Stimulated activated CD4-positive, alpha-beta T cell treated with anti-CD3 and anti-CD28 coated beads, Interleukin-1b, Interleukin-23, amount 100 ng/mL, for 1 hour (primary cell): ENCODE measurements at places on chromosomes 2 and 18.

DNA sequence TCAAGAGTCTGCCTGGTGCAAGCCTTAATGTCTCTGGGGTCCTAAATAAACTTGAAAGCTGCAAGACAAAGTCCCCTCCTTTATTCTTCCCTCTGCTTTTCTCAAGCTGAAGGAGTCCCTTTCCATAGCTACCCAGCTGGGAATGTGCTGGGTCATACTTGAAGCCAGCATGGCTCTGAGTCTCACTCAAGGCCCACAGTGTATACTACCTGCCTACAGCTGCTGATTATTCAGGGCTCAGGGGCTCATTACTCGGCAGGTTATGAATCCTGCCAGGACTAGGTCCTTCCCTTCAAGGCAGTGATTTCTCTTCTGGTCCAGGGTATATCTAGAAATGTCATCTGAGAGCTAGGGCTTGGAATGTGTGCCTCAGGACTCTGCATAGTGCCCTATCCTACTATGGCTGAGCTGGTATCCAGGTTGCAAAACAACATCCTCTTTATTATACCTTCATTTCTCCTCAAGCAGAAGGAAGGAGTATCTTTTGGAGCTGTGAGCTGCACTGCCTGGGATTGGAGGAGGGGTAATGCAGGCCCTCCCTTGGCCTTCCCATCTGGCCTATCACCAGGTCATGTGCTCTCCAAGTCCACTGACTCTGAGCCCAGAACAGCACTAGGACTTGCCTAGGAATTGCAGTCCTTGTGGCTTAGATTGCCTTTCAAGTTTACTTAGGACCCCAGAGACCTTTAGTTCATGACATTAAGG, 22.3 kb downstream of the IL1RN start:
- DNase-seq: no peak

DNA sequence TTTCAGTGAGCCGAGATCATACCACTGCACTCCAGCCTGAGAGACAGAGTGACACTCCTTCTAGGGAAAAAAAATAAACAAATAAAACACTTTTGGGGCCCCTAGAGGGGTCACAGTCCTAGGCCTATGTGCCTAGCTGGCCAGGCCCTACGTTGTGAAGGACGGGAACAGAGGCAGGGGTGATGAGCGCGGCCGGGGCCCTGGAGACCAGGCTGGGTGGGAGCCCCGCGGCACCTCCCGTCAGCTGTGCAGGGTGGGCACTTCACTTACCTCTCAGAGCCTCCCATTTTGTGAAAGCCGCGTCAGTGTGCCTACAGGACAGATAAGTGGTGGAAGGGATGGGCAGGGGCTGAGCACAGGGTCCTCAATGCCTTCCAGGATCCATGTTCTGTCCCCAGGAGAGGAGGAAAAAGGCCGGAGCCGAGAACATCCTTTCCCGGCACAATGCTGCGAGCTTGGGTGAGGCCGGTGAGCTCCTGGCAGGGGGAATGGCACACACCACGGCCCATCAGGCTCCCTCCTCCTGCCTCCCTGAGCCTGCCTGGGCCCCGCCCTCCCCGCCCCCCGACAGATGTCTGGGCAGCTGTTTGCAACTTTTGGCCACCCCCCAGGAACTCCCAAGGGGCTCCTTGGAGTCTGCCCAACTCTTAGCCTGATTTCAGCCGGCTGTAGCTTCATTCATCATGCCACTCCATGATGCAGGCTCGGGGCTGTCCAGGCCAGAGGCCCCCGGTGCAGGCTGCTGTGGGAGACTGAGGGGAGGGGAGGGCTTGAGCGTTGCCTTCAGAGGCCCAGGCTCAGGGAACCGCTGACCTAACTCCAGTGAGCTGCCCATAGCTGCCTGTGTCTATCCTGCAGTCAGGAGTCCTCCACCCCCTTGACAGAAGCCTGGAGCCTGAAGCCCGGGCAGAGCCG, 196.5 kb downstream of the TFCP2L1 start:
- no peak for DNase-seq

GRCh38 chr2:204109681-204110080, 173.1 kb downstream of the ICOS start:
- no peak for DNase-seq

- DNase-seq: no peak
Measured at GRCh38 chr2:24075259-24075658, 867 bp downstream of the SF3B6 start.

DNA sequence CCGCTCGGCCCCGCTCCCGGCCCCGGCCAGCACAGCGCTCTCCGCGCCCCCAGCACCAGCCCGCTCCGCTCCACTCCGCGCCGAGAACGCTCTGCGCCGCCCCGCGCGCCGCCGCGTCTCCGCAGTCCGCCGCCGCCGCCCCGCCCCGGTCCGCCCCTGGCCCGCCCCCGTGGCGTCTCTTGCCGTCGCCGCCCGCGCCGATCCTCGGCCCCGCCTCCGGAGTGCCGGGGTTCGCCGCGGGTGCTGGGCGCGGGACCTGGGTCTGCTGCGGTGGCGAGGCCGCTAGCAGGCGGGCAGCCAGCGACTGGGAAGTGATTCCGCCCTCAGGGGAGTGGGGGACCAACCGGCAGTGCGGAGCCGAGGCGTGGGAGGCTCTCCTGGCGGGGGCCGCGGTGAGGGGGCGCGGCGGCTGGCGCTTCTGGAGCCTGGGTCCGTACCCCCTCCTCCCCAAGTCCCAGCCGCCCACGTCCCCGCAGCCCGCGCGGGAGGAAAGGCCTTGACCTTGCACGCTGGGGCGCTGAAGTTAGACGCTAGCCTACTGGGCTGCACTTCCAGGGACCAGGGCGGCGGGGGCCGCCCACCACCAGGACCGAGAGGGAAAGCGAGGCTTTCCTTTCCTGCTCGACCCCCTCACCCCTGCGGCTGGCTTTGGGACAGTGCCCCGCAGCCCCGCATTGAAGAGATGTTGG, at the start of gene HS6ST1:
Gene HS6ST1 (minus strand): TSS at position 93 of the 689 bp plus-strand sequence. CDS start 305 bp downstream, outside the sequence.
- DNase-seq: peak; percentile 71

DNA sequence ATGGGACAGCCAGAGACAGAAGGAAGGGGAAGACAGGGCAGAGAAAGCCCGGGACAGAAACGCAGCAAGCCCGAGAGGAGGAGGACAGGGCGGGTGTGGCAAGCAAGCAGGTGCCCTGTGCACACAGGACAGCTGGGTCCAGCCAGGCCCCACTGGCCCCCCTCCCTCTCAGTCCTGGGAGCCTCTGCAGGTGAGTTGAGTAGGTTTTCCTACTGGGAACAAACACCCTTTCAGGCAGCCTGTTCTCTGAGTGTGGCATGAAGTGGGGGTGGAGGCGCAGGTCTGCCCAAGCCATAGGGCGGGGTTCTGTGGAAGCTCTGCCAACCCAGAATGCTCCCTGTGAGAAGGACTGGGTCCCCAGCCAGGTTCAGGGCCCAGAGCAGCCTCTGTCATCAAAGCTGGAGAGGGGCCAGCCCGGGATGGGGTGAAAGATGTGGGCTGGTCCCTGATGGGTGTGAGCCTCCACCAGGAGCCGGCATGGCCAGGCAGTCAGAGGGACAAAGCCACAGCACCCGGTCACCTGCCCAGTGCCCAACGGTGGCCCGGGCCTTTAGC, 129.4 kb downstream of the TFCP2L1 start:
- no peak for DNase-seq

GRCh38 chr2:5484868-5485267, 207.3 kb upstream of the SOX11 start:
- DNase-seq: no peak
